ENCODE measurements at places on chromosomes 1 and 21.

DNA sequence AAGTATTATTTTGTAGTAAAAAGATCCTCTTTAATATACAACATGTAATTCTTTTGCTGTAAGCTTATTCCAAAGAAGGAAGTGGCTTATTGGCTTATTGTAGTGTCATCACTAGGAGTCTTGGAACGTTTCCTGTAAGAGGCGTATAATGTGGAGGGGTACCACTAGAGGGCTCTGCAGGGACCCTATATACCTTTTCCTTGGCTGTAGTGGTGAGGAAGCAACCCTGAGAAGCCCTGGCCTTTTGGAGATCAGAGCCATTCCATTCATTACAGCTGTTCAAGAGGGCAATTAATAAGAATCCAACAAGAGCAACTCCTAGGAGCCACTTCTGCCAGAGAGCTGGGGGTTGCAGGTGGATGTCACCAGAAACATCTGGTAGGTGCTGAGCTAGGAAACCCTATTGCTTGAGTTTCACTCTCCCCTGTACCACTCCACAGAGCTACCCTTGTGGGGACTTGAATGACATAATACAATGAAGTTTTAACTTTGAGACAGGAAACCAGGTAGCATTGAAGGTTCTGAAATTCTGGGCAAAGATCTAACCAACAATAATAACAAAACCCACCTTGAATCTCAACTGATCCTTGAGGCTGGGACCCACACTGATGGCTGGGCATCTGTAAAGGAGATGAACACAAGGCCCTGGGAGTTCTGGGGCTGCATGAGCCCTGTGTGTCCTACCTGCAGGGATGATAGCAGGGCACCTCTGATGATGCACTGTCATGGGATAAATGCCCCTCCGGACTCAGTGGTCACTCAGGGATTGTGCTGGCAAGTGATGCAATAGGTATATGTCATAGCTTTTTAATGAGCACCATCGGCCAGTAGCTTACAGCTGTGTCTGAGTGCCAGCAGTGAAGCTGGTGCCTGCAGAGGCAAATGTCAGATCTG, 160.2 kb upstream of the COA6 start:
- peak; percentile 59 for DNase-seq

GRCh38 chr1:232548691-232549090, 81.2 kb downstream of the SIPA1L2 start:
- DNase-seq, result no peak

GRCh38 chr1:231027136-231027925, 12.7 kb downstream of the FAM89A start:
- no peak for DNase-seq

DNA sequence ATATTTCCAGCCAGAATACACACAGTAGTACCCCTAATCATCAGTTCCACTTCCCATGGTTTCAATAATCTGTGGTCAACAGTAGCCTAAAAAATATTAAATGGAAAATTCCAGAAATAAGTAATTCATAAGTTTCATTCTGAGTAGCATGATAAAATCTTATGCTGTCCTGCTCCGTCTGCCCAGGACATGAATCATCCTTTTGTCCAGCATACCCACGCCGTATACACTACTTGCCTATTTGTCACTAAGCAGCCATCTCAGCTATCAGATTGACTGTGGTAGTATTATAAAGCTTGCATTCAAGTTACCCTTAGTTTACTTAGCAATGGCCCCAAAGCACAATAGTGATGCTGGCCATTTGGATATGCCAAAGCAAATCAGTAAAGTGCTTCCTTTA, 118.7 kb downstream of the SLC5A9 start:
- DNase-seq, result no peak

DNA sequence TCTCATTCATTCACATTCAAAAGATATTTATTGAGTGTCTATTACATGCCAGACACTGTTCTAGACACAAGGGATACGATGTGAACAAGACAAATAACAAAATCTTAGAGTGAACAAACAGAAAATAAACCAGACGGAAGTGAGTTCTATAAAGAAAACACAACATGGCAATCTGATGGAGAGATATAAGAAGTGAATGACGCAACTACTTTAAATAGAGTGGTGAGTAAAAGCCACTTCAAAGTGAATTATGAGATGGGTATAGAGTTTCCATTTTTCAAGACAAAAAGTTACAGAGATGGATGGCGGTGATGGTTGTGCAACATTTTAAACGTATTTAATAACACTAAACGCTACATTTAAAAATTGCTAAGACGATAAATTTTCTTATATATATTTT, 75.4 kb downstream of the CEP170 start:
- DNase-seq, result no peak

DNA sequence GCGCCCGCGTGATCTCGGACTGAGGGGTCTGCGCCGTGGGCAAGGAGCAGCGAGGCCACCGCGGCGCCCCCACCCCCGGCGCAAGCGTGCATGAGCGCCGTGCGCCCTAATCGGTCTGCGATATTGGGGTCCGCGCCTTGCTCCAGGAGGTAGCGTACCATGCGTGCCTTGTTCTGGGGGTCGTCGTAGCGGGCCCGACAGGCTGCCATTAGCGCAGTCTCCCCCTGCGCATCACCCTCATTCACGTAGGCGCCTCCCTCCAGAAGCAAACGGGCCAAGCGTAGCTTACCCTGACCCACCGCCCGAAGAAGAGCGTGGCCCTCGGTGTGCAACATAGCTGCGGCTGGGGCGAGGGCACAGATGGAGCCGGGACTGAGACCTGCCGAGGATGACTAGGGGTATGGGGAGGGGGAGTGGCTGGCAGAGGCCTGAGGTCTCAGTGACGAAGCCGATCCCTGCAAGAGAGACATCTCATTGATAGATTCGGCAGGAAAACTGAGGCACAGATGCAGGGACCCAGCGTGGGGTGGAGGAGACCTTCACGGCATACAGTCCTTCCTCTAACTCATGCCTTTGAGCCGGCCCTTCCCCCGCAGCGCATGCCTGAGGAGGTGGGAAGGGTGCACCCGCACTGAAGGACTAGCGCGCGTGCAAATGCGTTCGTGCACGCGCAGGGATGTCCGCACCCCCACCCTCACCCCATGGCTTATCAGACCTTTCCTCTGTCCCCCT, 2.8 kb downstream of the ANKRD34A start:
- DNase-seq, result no peak

DNA sequence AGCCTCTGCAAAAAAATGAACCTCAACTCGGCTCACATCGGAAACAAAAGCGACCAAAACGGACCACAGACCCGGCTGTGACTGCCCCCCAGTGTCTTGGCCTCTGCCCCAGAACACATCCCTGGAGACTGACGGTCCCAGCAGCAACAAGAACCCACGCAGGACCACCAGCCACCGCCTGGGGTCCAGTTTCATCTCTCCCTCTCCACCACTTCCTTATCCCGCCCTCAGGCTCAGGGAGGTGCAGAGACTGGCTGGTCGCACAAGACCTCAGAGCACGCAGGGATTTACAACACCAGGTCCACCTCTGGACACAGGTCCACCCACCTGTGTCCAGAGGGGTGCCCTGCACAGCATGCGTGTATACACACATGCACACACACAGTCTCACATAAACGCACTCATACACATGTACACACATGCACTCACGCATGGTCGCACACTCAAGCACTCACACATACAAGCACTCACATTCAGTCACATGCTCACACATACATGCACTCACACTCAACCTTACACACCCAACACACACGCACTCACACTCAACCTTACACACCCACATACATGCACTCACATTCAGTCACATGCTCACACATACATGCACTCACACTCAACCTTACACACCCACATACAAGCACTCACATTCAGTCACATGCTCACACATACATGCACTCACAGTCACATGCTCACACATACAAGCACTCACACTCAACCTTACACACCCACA, 18.6 kb upstream of the TMEM52 start:
- no peak for DNase-seq

GRCh38 chr1:153566414-153567371, 1.0 kb upstream of the S100A2 start:
- no peak for DNase-seq

- no peak for DNase-seq
These were observed 1.9 kb downstream of the SORT1 start for GRCh38 chr1:109395602-109396512.

DNA sequence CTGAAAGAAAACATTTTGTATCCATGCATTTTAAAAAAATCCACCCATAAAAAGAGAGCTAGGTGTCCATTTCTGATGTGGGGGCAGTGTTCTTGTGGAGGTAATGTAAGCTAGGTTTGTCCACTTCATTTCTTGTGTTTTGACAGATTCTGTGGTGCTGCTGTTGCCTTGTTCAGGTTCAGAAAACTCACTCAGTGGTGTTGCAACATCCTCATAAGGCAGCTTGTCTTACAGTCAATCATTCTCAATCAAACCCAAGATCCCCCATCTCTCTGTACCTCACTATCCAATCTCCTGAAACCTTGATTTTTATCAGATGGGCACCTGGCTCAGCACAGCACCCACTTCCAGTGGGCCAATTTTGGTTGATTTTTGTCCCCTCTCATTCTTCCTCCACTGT, 94.1 kb downstream of the TENT5C start:
- no peak for DNase-seq

GRCh38 chr21:29372063-29372802, 73.5 kb downstream of the BACH1 start:
- DNase-seq, result peak; percentile 26

GRCh38 chr1:222995236-222995580, 147.8 kb downstream of the TLR5 start:
- no peak for DNase-seq

DNA sequence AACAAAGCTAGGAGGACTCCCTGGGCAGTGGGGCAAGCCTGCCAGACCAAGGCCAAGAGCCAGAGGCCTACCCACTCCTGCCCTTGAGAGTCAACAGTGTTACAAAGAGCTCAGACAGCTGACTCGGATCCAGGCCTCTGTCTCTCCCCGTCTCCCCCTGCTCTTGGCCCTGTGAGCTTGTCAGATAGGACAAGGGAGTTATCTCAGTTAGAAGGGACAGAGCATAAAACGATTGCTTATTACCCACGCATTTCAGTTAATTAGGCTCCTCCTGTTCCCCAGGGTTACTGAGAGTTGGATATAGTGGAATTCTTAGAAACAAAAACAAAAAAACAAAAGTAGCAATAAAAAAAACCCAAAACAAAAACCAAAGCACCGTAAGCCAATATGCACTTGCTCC, 1.3 kb downstream of the SLC41A1 start:
- no peak for DNase-seq

- DNase-seq, result no peak
These were observed 1.4 kb downstream of the USP25 start for GRCh38 chr21:15731243-15731613.

DNA sequence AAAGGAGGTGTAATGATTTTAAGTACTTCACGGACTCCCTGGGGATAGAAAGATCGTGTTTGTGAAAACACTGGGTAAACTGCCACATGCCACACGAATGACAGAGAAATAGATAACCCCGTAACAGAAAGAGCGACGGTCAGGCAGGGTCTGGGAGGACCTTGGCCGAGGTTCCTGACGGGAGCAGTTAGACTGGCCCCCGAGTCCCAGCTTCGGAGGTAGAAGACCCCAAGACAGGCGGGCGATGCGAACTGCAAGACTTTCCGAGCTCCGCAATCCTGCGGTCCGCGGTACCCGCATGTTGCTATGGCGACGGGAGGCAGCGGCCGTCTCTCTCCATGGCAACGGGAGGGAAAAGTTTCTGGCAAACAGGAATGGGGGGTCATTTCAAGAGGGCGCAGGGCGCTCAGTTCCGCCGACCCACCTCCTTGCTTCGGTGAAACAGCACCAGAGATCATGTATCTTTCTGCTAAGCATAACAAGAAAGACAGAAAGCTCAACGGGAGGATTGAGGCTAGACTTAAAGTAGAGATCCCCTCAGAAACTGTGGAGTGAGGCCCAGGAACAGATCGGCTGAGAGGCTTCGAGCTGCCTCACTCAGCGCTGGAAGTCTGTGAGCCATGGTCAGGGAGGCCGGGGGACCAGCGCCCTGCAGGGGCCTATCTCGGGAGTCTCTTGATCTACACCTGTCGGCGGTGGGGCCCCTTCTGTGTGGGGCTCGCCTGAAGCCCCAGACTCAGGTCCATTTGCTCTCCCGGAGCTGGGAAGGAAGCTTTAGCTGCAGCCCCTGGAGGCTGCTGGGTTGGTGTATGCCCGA, 685 bp upstream of the SYT6 start:
- DNase-seq, result no peak

DNA sequence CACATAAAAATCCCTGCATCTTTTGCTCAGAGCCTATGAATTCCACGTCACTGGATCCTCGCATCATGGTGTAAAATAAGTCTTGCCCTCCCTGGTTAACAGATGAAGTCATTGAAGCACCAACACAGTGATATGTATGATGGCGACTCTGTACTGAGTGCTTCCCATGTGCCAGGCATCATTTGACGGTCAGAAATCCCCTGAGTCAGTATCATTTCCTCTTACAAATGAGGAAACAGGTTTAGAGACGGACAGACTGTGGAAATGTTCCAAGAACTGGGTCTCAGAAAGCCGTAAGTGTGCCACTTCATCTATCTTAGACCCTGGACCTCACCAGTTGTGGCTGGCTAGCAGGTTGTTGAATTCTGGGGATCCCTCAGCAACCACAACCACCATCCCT, 5.1 kb upstream of the OLFML2B start:
- no peak for DNase-seq

GRCh38 chr1:51268634-51269033, 32.6 kb downstream of the RNF11 start:
- no peak for DNase-seq

GRCh38 chr21:14384453-14384852, 1.5 kb upstream of the HSPA13 start:
- no peak for DNase-seq

- no peak for DNase-seq
These were observed 301.3 kb downstream of the SIPA1L2 start for GRCh38 chr1:232328486-232329102.

GRCh38 chr1:213796525-213796924, 191.2 kb upstream of the PROX1 start:
- DNase-seq, result no peak

DNA sequence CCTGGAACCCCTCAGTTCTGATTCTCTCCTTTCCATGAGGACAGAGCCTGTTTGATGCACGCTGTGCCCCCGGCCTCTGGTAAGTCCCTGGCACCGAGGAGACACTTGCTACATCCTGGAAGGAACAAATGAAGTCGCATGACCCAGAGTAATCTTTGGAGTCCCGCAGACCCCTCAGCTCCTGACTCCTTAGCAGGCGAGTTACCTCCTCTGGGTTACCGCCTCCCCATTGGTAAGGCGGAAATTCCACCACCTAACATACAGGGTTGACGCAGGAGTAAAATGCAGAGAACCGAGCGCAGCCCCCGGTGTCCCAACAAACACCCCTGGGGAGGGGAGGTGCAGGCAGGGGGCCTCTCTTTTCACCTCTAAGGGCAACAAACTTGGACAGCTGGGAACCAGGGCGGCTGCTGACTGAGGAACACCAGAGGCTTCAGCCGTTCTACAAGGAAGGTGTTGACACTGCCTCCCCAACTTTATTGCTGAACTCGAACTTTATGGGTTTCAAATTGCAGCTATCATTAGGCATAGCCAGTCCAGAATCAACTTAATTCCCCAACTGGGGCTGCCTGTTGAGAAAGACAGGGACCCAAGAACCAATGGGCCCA, 115.3 kb upstream of the IFFO2 start:
- no peak for DNase-seq

- no peak for DNase-seq
These were observed 4.9 kb downstream of the ADAMTSL4 start for GRCh38 chr1:150554086-150554452.

- DNase-seq, result no peak
These were observed 137.9 kb downstream of the DENND1B start for GRCh38 chr1:197637406-197637805.
